ENCODE measurements at places on chromosomes 5 and 9.

GRCh38 chr5:129003232-129003631, 37.9 kb downstream of the SLC27A6 start:
- no peak for DNase-seq

DNA sequence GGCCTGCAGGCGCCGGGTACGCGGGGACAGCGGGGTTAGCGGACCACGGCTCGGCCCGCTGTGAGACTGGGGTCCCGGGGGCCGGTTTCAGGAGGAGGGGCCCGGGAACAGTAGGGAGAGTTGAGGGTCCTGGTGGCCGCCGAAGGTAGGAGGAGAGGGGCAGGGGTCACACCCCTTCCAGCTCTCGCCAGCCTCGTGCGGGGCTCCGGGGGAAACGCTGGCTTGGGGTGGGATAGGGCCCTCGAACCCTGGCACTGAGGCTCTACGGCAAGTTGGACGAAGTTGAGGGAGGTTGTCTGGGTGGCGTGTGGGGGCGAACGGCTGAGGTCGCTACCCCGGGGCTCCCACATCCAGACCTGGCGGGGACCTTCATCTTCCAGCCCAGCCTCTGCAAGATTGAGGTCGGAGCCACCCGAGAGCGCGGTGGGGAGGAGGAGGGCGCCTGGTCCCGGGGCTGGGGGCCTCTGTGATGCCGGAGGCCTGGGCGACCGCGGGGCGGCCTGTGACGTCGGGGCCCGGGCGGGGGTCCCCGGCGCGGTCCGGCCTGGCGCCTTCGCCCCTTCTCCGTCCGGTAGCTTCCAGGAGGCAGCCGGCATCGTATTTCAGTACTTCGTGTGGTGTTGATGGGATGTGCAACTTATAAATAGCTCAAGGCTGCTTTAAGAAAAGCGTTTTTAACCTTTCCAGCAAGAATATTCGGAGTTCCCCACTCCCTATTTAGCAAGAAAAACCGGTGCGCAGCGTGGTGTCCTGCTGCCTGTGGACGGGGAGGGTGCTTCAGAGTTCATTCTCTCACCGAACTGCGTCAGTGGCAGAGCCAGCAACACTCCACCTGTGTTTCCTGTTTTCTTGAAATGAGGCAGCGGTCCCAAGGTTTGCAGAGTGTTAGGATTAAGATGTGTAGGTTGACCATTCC, 902 bp downstream of the HABP4 start:
- peak; percentile 16 for DNase-seq

GRCh38 chr5:181051841-181052671, 12.0 kb downstream of the BTNL9 start:
- no peak for DNase-seq

- no peak for DNase-seq
Measured at GRCh38 chr9:91716239-91716638, 233.8 kb downstream of the ROR2 start.

DNA sequence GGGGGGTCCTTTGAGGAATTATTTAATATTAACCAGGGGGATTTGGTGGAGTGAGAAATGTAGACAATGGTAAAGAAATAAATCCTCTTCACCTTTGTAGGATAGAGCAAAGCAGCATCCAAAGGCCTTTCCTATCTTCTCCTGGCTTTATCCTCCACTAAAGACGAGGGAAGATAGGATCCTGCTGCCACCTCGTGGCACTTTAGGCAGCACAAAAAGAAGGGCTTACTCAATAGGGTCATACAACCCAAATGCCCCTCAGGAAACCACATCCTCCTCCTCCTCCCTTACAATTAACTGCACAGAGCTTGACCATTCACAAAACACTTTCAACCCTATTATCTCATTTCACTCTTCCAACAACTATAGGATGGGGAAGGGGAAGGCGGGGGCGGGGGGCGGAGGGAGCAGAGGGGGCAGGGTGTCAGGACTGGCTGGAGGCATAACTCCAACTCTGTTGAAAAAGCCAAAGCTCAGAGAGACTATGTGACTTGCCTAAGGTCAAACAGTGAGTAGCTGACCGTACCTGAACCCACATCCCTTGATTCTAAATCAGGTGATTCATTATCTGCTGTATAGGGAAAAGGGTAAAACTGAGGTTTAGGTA, 45.4 kb upstream of the MYOT start:
- DNase-seq = no peak

DNA sequence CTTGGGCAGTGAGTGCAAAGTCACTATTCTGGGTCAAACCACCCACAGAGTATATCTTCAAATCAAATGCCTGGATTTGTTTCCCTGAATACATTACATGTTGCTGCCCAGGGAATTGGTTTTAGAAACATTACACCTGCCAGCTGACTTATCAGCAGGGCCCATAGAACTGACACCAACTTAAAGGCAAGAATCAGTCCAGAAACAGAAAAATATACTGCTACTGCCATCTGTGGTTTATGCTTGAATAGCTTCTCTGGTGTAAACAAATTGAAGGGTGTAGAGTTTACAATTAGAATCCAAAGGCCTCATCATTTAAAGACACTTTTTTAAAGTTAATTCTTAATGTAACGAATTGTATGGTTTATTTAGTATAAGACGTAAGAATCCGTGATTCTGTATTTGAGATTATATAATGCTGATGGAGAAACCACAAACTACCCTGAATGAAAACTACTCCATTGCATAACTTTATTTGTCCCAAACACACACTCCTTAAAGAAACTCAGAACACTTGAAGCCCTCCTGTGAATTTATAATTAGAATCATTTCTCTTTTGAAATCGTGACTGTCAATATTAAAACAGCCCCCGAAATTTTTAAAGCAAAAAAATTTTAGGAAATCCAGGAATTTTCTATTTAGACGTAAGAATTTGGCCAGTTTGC, 6.2 kb downstream of the NR6A1 start:
- no peak for DNase-seq

- no peak for DNase-seq
Measured at GRCh38 chr5:95238560-95239325, 46.2 kb downstream of the MCTP1 start.

DNA sequence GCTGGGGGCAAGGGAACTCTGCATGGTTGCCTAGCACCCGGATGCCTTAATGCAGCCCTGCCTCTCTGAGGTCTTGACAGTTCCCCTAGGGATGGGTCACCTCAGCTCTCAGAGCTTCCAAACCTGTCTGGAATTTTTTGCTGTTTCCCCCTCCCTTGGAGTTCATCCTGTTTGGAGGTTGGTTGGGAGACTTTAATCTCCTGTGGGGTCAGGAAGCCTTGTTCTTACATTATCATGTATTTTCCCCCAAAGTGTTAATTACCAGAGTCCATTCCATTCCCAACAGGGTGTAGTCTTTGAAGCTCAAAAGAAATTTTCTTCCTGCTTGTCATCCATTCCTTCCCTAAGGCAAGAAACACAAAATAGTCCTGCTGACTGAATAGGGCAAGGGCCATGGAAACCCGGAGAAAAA, 150.3 kb upstream of the SPRY4 start:
- no peak for DNase-seq

GRCh38 chr9:114669961-114670360, 12.0 kb downstream of the TEX48 start:
- no peak for DNase-seq

GRCh38 chr9:98339987-98340800, 84.7 kb upstream of the TBC1D2 start:
- DNase-seq = no peak

DNA sequence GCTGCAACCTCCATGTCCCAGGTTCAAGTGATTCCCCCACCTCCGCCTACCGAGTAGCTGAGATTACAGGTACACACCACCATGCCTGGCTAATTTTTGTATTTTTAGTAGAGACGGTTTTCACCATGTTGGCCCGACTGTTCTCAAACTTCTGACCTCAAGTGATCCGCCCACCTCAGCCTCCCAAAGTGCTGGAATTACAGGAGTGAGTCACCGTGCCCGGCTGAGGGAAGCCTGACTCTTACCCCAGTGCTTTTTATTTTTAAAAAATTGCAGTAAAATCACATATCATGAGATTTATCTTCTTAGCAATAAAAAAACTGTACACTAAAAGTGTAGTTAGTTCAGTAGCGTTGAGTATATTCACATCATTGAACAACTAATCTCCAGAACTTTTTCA, 105.3 kb downstream of the SLIT3 start:
- DNase-seq = no peak

DNA sequence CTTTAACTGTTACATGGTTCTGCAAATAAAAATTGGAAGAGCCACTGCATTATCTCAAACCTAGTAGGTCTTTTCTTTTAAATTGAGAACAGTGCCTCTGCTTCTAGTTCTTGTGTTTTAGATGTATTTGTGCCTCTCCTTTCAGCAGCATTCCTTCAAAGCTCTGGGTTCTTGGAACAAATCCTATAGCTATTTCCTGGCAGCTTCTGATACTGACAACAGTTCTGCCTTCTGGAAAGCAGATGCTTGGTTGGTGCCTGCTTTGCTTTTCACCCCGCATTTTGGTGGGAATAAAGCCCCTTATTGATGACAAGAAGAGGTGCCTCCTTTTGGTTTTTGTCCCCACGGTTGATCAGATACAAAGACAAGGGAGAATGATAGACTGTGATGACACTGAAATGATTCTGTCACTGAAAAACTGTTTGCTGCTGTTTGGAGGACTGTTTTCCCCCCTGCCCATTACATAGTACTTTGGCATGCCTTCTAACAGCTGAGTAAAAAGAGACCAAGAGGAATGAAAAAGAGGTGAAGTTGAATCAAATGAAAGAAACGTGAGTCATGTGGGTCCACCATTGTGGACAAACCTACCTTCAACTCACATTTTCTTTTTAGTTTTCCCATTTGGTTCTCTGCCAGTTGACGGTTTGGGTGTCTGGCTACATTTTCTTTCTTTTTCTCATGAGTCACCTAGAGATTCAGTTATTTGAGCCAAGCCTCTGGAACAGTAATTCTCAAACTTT, 5.6 kb downstream of the PTCD2 start:
- no peak for DNase-seq

- no peak for DNase-seq
Measured at GRCh38 chr5:100119903-100120302, 415.3 kb upstream of the FAM174A start.

DNA sequence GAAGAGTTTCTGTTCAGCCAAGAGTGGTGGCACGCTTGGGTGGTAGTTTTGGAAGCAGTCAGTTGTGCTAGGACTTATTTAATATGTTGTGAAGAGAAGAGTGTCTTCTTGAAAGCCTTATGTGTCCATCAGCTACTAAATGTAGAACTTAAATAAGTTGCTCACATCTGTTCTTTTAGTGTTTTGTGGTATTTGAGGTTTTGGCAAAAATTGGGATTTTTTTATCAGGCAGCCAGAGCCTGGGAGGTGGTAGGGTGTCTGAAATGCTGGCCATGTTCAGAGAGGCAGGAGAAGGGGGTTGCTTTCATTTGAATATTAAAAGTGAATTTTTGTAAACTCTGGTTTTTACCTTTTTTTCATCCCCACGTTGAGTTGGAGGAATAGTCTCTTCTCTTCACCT, 24.2 kb upstream of the ZBTB34 start:
- no peak for DNase-seq

DNA sequence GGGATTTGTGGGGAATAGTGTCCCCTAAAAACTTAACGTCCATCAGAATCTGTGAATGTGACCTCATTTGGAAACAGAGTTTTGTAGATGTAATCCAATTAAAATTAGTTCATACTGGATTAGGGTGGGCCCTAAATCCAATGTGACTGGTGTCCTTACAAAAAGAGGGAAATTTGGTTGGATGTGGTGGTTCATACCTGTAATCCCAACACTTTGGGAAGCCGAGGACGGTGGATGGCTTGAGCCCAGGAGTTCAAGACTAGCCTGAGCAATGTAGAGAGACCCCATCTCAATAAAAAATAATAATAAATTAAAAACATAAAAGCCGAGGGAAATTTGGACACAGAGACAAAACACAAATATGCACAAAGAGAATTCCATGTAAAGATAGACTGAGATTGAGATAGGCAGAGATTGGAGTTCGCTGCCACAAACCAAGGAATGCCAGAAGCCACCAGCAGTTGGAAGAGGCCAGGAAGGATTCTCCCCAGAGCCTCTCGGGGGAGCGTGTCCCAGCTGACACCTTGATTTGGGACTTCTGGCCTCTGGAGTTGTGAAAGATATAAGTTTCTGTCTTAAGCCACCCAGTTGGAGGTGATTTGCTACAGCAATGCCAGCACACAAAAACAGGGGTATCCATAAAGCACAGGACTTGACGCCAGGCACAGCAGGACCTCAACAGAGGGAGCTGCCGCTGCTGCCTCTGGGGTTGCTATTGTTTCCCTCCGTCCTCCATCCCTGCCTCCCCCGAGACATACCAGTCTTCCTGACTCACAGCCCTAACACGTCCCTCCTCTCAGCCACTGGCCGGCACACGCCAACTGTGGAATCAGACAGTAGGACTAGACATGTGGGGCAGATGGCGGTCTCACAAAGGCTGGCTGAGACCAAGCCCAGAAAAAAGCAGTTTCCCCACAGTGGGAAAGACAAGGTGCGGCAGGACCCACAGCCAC, 73.8 kb upstream of the IL17B start:
- no peak for DNase-seq

DNA sequence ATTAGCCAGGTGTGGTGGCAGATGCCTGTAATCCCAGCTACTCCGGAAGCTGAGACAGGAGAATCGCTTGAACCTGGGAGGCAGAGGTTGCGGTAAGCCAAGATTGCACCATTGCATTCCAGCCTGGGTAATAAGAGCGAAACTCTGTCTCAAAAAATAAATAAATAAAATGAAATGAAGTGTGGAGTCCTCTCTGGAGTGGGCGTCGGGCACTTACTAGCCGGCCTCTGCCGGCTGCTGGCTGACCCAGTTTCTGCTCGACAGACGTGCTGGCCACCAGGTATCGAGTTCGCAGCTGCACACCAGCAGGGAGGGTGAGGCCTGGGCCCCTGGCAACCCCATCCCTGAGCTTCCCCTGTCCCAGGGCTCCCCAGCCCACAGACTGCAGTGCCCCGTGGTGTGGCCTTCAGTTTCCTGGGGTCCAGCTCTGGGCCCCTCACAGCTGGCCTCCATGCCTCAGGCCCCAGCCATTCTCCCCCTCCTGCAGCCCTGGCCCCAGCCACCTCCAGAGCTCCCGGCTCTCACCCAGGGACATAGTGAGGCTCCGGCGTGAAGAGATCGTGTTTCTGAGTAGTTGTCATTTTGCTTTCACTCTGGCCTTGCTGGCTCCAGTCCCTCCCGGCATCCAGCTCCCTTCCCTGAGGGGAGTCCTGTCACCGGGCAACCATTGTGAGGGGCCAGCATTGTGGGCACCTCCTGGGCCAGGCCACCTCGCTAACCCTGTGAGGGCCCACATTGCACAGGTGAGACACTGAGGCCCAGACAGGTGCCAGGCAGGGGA, 3.8 kb upstream of the STPG3 start:
- no peak for DNase-seq

DNA sequence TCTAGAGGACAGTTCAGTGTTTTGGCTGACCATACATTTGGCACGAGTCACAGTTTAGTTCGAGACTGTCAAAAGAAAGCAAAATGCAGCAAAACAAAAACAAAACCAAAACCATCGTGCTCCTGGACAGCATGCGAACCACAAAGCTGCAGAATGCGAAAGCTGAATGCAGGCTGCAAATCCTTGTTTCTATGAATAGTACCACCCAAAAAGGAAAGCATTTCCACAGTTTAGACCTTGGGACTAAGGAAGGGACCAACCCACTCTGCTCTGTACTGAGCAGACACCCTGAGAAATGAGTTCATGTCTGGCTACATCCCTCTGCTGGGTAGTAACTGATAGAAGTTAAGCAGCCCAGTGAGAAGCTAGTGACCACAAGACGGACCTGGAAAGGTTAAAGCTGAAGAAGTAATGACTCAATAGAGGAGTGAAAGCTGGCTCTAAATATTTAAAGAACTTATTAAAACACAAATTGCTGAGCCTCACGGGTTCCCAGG, 3.9 kb downstream of the GCNT4 start:
- DNase-seq = no peak

Data from T-helper 17 cell (primary cell).